Activated CD8-positive, alpha-beta T cell treated with anti-CD3 and anti-CD28 coated beads for 36 hours (primary cell): ENCODE measurements at places on chromosomes 4 and X. TPM values are rescaled to one million over a fixed set of nuclear protein-coding genes. Genes with fewer than 3 reads are reported as not detected.

DNA sequence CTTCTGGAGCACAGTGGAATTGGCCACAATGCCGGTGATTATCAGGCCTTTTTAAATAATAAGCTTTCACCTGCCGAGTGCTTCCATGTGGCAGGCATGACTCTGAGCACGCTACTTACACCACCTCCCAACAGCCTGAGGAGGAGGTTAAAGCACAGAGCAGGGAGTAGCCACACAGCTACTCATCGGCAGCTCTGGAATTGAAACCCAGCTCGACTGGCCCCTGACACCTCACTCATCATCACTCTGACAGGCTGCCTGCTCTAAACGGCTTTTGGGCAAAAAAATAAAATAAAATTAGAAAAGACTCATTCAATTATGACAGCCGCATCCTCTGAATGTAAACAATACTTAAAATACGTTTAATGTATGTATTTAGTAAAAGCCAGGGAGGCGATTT is 326.4 kb upstream of the NOCT start:
- H3K4me3 ChIP-seq = no peak overlapping the region
- DNase-seq = no peak
- no peaks in the 10 kb centered on the region for H3K4me1 ChIP-seq
- H3K27ac ChIP-seq = no peak overlapping the region
- H3K27me3 ChIP-seq = no peaks in the 10 kb centered on the region

EDA2R gene
- total RNA-seq = 1.8 TPM

SPIN3 gene
- total RNA-seq = 4.7 TPM

GRCh38 chr4:154838155-154838554 is 57.1 kb downstream of the RBM46 start:
- H3K27me3 ChIP-seq = no peaks in the 10 kb centered on the region
- H3K36me3 ChIP-seq = no peaks in the 10 kb centered on the region
- H3K27ac ChIP-seq = no peak overlapping the region

DNA sequence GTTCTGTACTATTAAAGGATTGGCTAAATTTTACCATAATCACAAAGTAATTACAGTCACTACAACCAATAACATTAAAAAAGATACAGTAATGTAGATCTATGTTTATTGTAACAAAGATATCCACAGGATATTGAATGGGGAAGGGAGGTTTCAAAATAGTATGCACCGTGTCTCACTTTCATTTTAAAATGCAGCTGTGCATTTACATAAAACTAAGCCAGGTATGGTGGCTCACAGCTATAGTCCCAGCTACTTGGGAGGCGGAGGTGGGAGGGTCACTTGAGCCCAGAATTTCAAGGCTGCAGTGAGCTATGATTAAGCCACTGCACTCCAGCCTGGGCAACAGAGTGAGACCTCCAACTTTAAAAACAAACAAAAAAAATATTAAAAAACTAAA is 8.5 kb downstream of the SRP72 start:
- H3K27me3 ChIP-seq = no peaks in the 10 kb centered on the region
- no peak overlapping the region for H3K4me3 ChIP-seq
- no peak for DNase-seq
- peaks cover 57% of the 10 kb centered on the region for H3K36me3 ChIP-seq

DNA sequence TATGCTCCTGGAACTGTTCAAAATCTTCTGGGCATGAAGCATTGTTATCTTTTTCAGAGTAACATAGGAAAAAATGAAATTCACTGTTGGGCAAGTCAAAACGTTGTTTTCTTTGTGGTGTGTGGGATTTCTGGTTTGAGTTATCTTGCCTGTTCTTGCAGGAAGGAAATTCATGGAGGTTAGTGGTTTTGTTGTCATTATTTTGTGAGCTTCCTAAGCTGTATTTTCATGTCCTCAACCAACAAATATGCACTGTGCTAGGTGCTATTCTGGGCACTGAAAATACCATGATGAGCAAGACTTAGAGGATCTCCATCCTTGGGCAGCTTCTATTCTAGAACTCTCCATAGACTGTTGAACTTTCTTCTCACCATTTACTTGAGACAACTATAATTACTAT is 16.9 kb downstream of the SPINK2 start:
- peaks cover 32% of the 10 kb centered on the region for H3K4me1 ChIP-seq
- H3K36me3 ChIP-seq = no peaks in the 10 kb centered on the region
- no peak overlapping the region for H3K27ac ChIP-seq
- H3K4me3 ChIP-seq = no peak overlapping the region

KIF4A gene
- 22.3 TPM for total RNA-seq

- no peaks in the 10 kb centered on the region for H3K27me3 ChIP-seq
- DNase-seq = no peak
- H3K4me1 ChIP-seq = peaks cover 7% of the 10 kb centered on the region
- no peak overlapping the region for H3K27ac ChIP-seq
- H3K36me3 ChIP-seq = peaks cover 2% of the 10 kb centered on the region
Measured at GRCh38 chrX:57367649-57368048, 81.1 kb downstream of the FAAH2 start.

HSFX1 gene
- total RNA-seq = 0.61 TPM

CSAG1 gene
- total RNA-seq = not detected

DNA sequence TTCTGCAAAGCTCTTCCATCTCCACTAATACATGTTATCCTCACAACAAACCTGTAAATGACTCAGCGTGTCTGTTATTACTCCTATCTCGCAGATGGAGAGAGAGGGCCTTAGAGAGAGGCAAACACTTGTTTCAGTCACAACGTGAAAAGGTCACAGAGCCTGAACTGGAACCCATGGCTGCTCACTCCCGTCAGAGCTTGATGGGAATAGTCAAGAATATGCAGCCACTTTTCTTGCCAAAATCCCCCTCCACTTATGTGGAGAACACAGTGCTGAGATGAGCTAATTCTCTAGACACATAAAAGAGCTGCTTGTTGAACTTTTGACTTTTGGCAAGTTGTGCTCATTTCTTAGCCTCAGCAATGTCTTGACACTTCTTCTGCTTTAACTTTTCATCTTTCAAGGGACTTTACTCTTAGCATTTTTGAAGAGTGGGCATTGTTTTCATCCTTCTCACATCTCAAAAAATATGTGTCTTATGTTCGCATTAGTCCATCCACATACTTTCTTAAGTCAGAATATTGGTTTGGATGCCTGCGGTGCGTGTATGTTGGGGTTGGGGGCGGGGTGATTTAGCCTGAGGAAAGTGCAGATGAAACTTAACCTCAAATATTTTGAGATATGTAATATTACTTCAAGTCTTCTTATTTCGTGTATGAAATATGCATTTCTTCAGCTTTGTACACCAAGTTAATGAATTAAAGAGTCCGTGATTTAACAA is 69.2 kb downstream of the SYNPO2 start:
- no peak for DNase-seq
- H3K27me3 ChIP-seq = peaks cover 3% of the 10 kb centered on the region
- H3K36me3 ChIP-seq = no peaks in the 10 kb centered on the region
- no peak overlapping the region for H3K4me3 ChIP-seq

GRCh38 chr4:78441756-78442155 is 109.8 kb upstream of the ANXA3 start:
- H3K36me3 ChIP-seq = no peaks in the 10 kb centered on the region
- H3K4me3 ChIP-seq = no peak overlapping the region
- H3K27ac ChIP-seq = no peak overlapping the region
- DNase-seq = no peak
- peaks cover 4% of the 10 kb centered on the region for H3K27me3 ChIP-seq

LEF1 gene
- total RNA-seq = 178 TPM

RXFP1 gene
- total RNA-seq = not detected

GRCh38 chrX:12210196-12210815 is 72.0 kb downstream of the FRMPD4 start:
- H3K4me3 ChIP-seq = no peak overlapping the region
- no peak for DNase-seq
- H3K27me3 ChIP-seq = no peaks in the 10 kb centered on the region
- no peaks in the 10 kb centered on the region for H3K4me1 ChIP-seq

CASP3 gene
- total RNA-seq = 96.9 TPM

- no peaks in the 10 kb centered on the region for H3K36me3 ChIP-seq
- no peaks in the 10 kb centered on the region for H3K27me3 ChIP-seq
Measured at GRCh38 chr4:125070861-125071260, 243.9 kb upstream of the FAT4 start.

GRCh38 chr4:54217642-54218495 is 11.2 kb upstream of the PDGFRA start:
- H3K27me3 ChIP-seq = peaks cover 28% of the 10 kb centered on the region
- H3K4me1 ChIP-seq = peaks cover 3% of the 10 kb centered on the region
- no peaks in the 10 kb centered on the region for H3K36me3 ChIP-seq
- H3K27ac ChIP-seq = no peak overlapping the region

DNA sequence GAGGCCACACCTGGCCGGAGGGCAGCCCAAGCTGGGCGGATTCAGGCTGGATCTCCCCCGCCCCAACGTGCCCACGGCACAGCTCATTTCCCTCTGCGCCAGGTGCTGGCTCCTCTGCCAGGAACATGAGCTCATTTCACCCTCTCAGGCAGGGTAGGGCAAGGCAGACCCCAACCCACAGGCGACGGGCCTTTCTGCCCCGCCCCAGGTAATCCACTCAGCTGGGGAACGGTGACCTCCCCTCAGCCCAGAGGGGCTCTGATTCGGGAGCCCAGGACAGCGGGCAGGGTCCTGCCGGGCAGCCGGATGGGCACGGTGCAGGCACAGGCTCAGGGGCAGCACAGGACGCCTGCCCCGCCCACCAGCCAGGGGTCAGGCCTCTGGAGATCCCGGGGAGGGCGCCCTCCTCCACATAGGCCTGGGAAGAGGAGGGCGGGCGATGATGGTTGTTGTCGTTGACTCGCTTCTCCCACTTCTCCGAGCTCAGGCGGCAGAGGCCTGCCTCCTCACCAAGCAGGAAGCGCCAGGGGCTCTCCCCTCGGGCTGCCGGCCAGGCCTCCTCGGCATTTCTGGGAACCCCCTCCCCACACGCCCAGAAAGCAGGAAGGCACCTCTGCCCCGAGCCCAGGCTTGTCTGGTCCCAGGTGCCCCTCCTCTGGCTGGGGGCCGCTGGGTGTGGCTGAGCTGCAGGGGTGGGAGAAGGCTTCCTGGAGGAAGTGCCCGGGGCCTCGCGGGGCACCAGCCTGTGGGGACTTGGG is 31.1 kb downstream of the TACC3 start:
- H3K36me3 ChIP-seq = no peaks in the 10 kb centered on the region
- H3K4me3 ChIP-seq = no peak overlapping the region
- H3K27me3 ChIP-seq = peaks cover 4% of the 10 kb centered on the region
- peak; percentile 81 for DNase-seq
- H3K4me1 ChIP-seq = peaks cover 4% of the 10 kb centered on the region

DNA sequence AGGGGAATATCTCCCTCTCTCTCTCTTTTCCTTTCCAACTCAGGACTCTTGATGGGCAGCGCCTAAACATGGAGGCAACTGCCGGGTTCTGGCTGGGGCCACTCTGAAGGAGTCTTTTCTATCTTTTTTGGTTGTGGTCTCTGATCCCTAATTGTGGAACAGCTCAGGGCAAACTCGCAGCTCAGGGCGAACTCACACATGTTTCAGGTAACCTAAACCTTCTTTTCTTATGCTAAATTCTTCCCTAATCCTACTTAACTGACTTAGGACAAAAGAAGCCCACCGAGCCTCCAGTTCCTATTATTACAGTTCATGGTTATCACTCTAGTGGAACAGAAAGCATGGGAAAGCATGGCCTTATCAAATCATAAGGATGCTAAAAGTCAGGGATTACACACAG is 21.3 kb downstream of the ETDA start:
- no peak overlapping the region for H3K27ac ChIP-seq
- no peaks in the 10 kb centered on the region for H3K4me1 ChIP-seq
- no peaks in the 10 kb centered on the region for H3K36me3 ChIP-seq
- no peak overlapping the region for H3K4me3 ChIP-seq

DNA sequence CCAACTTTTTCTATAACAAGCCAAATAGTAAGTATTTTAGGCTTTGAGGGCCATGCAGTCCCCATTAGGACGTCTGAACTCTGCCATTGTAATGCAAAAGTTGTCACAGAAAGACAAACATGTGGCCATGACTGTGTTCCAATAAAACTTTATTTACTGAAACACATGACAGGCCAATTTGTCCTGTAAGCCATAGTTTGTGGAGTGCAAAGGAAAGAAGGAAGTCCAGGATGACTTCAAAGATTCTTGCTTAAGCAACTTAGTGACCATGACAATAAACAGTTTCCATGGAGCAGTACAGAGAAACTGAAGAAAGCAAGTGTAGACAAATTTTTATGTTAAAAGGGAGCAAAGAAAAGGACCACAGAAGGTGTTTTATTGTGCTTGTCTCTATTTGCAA is 35.0 kb upstream of the MYOZ2 start:
- H3K36me3 ChIP-seq = no peaks in the 10 kb centered on the region
- DNase-seq = no peak
- peaks cover 1% of the 10 kb centered on the region for H3K27me3 ChIP-seq
- peaks cover 5% of the 10 kb centered on the region for H3K4me1 ChIP-seq

DNA sequence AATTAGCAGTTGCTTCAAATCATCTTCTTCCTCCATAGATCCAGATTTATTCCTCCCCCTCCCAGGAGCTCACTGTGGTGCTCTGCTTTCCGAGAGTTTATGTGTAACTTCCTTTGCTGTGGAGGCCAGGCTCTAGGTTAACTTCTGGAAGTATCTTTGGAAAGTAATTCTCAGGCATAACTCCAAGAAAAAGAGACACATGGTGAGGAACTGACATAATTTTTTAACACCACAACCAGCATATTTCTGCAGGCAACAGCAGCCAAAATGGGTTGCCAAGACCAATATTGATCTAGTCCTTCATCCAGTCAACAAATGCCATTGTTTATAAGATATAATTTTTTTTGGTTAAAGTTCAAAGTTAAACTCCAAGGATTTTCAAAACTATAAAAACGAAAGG is 114.5 kb upstream of the RBPJ start:
- peaks cover 1% of the 10 kb centered on the region for H3K36me3 ChIP-seq
- H3K4me3 ChIP-seq = no peak overlapping the region
- peaks cover 19% of the 10 kb centered on the region for H3K4me1 ChIP-seq
- peaks cover 15% of the 10 kb centered on the region for H3K27me3 ChIP-seq
- no peak for DNase-seq

DUSP21 gene
- not detected for total RNA-seq

GRCh38 chr4:11593576-11594116 is 165.0 kb upstream of the HS3ST1 start:
- no peaks in the 10 kb centered on the region for H3K36me3 ChIP-seq
- no peaks in the 10 kb centered on the region for H3K27me3 ChIP-seq
- no peak overlapping the region for H3K27ac ChIP-seq
- DNase-seq = no peak
- H3K4me3 ChIP-seq = no peak overlapping the region

DNA sequence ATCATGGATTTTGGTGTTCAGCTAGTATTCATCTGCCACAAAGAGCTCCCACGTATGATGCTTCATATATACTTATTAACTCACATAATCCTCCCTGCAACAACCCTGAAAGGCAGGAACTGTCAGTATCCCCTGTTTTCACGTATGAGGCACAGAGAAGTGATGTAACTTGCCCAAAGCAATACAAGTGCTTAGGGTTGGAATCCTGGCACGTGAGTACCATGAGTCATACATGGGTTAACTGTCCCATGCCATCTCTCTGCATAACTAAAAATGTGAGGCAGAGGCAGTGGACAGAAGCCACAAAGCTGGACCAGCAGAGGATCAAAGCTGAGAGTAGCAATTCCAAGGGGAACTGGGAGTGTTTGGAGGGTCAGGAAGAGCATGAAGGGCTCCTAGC is 35.7 kb upstream of the EGFL6 start:
- H3K27ac ChIP-seq = no peak overlapping the region
- H3K27me3 ChIP-seq = no peaks in the 10 kb centered on the region
- H3K4me3 ChIP-seq = no peak overlapping the region
- H3K36me3 ChIP-seq = no peaks in the 10 kb centered on the region
- H3K4me1 ChIP-seq = no peaks in the 10 kb centered on the region

TACR3 gene
- total RNA-seq = not detected

GRCh38 chrX:71178908-71179307 is 34.3 kb downstream of the NLGN3 start:
- peak; percentile 57 for DNase-seq

UCP1 gene
- not detected for total RNA-seq

SLC4A4 gene
- total RNA-seq = 0.81 TPM

ADRA2C gene
- total RNA-seq = not detected

APBB2 gene
- 2.3 TPM for total RNA-seq
